Right kidney (tissue), 9 donors: ENCODE measurements at places on chromosomes 7 and 10.

GRCh38 chr7:22983257-22983855, 30.6 kb downstream of the HYCC1 start:
- DNase-seq, result no peak

DNA sequence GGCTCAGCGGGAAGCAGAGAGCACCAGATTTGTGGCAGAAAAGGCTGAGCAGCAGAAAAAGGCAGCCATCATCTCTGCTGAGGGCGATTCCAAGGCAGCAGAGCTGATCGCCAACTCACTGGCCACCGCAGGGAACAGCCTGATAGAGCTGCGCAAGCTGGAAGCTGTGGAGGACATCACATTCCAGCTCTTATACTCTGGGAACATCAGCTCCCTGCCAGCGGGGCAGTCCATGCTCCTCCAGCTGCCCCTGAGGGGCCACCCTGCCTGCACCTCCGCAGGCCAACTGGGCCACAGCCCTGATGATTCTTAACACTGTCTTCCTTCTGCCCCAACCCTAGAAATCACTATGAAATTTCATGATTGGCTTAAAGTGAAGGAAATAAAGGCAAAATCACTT, 18.6 kb downstream of the CWF19L1 start:
- DNase-seq, result no peak

GRCh38 chr10:118920206-118920605, 109.3 kb upstream of the NANOS1 start:
- DNase-seq, result no peak

- DNase-seq, result no peak
Measured at GRCh38 chr7:132425942-132426341, 150.3 kb downstream of the PLXNA4 start.

GRCh38 chr10:91319336-91319735, 90.8 kb upstream of the HECTD2 start:
- DNase-seq, result no peak

DNA sequence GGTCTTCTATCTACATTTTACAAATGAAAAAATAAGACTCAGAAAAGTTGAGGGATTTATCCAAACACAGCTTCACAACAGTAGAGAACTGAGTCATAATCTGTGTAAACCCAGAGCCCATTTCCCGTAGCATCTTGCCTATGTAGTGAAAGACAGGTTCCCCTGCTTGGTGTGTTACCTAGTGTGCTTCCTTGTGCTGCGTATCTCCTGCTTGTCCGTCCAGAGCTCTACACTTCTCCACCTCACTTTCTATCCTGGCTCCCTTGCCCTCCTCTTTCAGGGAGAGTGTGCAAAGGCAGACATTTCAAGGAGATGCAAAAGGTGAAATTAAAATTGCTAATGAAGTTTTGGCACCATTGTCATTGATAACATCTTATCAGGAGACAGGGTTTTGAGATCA, 1.4 kb upstream of the ASNS start:
- no peak for DNase-seq

DNA sequence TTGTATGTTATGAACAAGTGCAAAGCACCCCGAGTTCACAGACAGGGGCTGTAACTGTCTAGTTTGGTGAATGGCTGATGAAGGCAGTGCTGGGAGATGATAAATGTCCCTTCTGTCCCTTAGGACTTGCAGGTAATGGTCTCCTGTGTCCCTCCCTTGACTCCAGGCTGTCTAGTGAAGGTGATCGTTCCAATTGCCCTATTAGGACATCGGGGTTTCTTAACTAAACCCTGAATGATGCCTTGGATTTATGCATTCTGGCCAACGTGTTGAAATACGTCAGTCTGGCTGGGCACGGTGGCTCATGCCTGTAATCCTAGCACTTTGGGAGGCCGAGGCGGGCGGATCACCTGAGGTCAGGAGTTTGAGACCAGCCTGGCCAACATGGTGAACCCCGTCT, 69.4 kb downstream of the PFKFB3 start:
- no peak for DNase-seq

GRCh38 chr10:132475086-132475485, 62.5 kb upstream of the INPP5A start:
- no peak for DNase-seq

- no peak for DNase-seq
Measured at GRCh38 chr10:78004215-78005026, 24.9 kb downstream of the POLR3A start.

DNA sequence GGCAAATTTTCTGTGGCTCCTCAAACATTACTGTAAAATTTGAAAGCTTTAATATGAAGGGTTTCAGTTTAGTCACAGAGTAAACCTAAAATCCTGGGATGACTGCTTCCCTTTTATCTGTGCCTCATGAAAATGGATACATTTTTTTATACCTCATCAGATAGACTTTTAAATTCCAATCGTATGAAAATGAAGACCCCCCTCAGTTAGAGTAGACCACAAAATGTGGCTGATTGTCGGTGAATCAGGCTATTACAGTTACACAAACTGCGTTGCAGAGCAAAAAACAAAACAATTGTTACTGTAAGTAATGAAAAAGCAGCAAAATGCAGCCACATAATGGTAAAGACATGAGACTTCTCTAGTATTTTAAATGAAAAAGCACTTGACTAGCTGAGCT, 296.2 kb downstream of the CNTNAP2 start:
- DNase-seq, result no peak

DNA sequence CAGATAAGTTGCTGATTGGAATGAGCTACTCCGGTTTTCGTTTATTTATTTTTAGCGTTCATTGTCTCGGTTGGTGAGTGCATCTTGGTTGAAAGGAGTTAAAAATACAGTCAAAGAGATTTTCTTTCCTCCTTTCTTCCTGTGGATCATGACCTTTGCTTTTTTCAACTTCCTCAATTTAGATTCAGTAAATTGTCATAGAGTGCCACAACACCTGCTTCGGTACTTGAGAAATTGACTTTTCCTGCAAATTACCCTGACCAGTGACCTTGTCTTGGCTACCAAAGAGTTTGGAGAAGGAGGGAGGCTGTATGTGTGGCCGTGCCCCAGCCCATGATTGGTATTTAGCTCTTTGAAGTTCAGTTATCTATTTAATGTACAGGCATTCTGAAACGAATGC, 128.7 kb downstream of the FAM204A start:
- DNase-seq, result no peak

DNA sequence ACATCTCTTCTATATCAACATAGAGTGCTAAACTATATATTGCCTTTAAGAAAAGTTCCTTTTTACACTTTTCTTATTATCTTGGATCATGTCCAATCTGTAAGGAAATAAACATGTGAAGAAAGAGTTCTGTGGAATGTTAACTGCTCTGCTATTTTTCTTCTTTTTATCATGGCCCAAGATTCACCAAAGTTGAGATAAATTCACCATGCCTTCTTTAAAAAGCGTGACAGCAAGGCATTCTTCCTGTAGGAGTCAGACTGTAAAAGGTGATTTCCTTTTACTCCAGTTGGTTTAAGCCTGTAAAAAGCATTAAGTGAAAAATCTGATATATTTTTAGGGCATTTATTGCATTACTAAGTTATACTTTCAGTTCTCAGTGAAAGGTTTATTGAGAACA, 165.7 kb upstream of the FZD1 start:
- DNase-seq, result no peak

- DNase-seq, result peak; percentile 68
Measured at GRCh38 chr7:77416621-77417371, 647 bp upstream of the GSAP start.

- DNase-seq, result no peak
Measured at GRCh38 chr7:112084520-112084971, 121.7 kb downstream of the DOCK4 start.

DNA sequence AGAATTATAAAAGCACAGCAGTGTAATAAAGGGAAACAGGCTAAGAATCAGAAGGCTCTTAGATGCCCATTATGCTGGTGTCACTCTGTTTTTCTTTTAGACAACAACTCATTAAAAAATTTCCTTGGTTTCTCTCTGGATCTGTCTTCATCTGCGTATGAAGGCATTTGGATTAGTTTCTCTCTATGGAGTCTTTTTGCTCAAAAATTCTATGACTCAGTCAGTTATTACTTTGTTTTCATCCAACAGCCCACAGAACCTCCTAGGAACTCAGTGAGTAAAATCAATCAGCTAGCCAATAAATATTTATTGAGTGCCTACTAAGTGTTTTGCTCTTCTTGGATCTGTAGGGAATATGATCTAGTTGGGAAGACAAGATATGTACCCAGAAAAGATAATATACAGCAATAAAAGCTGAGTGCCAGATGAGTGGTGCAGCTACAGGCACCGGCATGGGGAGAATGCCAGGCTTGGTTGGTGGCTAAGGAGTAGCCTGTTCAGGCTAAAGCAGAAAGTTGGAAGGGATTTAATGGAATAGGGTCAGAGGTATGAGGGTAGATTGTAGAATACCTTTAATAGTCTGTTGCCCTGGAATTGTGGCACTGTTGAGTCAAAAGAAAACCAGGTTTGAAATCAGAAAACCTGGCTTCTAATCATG, 156.2 kb downstream of the LRRC4 start:
- DNase-seq, result no peak

- DNase-seq, result no peak
Measured at GRCh38 chr7:25985196-25985595, 166.8 kb upstream of the NFE2L3 start.

- no peak for DNase-seq
Measured at GRCh38 chr10:17768957-17769356, 17.0 kb downstream of the TMEM236 start.

DNA sequence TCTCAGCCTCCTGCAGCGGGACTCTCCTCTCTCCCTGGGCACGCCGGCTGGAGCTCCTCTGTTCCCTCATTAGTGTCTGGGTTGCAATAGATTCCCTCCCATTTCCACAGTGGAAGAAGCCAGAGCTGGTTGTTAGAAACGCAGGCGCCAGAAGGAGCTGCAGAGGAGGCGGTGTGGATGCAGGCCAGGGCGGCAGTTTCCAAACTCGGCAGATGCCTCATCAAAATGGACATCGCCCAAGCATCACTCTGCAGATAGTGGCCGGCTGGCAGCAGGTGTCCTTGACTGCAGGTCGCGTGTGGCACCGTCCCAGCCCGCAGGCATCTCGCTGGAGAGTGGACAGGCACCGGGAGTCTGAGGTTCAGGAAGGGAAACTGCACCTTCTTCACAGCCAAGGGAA, 201.8 kb downstream of the TCERG1L start:
- DNase-seq, result no peak

GRCh38 chr7:28957751-28958234, 337 bp downstream of the TRIL start:
- DNase-seq, result no peak

DNA sequence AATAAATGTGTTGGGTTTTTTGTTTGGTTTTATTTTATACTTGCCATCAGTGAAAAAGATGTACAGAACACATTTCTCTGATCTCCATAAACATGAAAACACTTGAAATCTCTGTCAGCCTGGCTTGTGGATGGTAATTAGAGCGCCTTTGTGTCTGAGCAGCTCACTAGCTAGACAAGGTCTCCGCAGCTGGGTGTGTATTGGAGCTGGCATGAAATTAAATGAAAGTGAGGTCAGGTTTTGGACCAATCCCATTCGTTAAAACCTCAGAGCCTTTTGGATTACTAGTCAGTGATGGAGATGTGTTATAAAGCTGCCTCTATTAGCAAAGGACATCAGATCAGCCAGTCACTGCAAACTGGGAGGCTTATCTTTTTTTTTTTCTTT, 2.7 kb downstream of the FRAT1 start:
- no peak for DNase-seq

DNA sequence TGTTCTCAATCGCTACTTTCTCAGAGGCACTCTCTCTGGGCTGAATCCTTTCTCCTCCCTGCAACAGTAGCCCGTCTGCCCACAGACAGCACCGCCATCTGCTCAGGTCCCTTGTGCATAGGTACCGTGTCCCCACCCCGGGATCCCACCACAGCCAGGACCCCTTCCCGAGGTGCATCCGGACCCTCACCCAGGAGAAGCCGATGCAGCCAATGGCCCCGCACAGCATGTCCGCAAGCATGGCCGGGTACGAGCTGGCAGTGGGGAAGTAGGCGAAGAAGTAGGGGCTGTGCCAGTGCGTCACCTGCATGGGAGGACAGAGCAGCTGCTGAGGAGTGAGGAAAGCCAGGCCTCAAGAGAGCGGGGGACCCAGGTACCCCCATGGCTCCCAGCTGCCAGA, 25.5 kb downstream of the DDC start:
- no peak for DNase-seq

DNA sequence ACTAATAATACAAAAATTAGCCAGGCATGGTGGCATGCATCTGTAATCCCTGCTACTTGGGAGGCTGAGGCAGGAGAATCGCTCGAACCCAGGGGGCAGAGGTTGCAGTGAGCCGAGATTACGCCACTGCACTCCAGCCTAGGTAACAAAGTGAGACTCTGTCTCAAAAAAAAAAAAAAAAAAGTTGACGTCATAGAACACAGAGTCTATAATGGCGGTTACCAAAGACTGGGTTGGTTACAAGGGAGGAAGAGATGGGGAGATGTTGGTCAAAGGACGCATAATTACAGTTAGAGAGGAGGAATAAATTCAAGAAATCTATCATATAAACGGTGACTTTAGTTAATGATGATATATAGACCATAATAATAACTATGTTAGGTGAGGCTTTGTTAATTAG, 309.7 kb upstream of the HGF start:
- DNase-seq, result no peak

- DNase-seq, result no peak
Measured at GRCh38 chr7:45407730-45408408, 166.3 kb upstream of the ADCY1 start.

GRCh38 chr10:20200758-20201157, 384.5 kb downstream of the PLXDC2 start:
- DNase-seq, result no peak

DNA sequence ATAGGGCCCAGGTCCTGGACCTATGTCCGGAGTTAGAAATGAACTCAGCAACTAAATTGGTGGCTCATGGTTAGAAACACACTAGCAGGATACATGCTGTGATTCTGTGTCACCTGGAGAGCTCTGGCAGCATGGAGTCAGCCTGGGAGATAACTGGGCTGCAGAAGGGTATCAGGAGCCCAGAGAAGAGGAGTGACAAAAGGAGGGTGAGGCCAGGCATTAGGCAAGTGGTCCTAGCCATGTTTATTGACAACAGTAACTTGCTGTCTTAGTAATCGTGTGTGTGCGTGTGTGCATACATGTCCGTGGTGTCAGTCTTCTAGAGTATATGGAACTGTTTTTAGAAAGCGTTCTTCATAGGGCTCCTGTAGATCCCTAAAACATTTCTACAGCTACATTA, 157.5 kb upstream of the PHYHIPL start:
- no peak for DNase-seq
